Fibroblast of the aortic adventitia (primary cell): ENCODE measurements at places on chromosomes 7 and 10. TPM values are rescaled to one million over a fixed set of nuclear protein-coding genes. Genes with fewer than 3 reads are reported as not detected.

DNA sequence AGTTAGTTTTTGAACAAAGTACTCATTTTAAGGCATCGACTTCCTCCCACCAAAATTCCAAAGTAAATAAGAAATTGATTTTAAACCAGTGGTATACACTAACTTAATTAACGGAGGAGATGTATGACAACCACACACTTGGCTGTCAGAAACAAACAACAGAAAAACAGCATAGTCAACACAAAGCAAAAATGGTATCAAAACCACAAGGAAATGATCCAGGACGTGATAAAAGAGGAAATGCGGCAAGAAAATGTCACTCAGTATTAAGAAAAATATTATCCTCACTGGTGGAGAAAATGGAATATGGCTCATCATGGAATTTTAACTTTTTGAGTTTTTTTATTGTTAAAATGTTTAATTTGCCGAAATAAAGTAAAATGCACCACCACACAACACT, 17.5 kb downstream of the KIAA1549 start:
- DNase-seq: no peak

GRCh38 chr7:12315049-12315448, 88.6 kb downstream of the VWDE start:
- no peak for DNase-seq

DNA sequence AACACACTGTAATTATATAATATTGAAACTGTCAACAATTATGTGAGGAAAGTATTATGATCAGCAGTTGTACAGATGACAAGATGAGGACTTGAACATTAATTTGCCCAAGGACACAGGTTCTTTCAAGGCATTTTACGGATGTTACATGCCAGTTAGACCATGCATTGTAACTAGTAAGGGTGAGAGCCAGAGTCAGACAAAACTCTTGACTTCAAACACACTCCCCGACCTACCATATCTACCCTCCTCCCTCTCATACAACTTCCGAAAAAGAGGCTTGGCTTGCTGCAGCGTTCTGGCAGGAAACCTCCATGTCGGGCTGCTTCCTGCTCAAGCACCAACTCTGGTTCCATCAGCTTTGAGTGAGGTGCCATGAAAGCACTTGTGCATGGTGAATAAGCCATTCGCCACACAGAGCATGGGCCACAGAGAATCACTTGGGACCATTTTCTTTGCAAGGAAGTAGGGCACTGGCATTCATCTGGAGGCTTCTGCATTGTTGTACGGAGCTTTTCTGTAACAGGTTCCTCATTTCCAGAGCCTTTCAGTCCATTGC, 53.2 kb downstream of the FOXI2 start:
- DNase-seq: no peak

ACTR3C gene
- total RNA-seq: 0.54 TPM in 1 of 2 replicates, not detected in the other

- no peak for DNase-seq
These were observed 66.0 kb downstream of the OSBPL3 start for GRCh38 chr7:24913801-24914464.

- peak; percentile 93 for DNase-seq
These were observed 21.7 kb upstream of the PCGF5 start for GRCh38 chr10:91198781-91199180.

DNA sequence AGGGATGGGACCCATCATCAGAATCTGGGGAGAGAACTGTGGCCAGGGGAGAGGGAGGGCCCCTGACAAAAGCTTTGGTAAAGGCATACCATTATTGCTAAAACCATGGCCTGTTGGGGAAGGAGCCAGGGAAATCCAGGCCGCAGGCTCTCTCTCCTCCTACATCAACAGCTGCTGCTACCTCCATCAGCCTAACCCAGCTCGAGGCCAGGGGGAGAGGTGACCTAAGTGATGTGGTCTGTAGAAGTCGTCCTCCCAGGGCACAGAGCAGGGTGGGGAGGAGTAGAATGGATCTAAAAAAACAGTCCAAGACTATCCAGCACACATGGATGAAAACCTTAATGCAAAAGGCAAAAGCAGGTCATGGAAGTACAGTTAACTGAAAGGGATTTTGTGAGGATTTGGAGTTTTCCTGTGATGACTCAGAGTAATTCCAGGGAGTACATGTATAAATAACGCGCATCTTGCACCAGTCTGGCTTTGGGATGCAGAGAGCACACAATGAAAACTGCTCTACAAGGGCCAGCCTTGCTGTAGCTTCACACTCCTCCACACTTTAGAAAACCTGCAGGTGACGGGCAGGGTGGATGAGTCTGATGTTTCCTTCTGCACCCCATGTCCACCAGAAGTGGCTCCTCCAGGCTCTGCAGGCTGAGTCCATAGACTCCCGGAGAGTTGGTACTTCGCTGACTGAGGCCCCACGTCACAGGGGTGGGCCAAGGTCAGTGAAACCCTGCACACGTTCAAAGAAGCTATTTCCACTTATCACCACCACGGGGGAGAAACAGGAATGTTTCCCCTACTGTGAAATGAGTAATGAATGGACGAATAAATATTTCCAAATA, 38.5 kb upstream of the MSMB start:
- no peak for DNase-seq

DNA sequence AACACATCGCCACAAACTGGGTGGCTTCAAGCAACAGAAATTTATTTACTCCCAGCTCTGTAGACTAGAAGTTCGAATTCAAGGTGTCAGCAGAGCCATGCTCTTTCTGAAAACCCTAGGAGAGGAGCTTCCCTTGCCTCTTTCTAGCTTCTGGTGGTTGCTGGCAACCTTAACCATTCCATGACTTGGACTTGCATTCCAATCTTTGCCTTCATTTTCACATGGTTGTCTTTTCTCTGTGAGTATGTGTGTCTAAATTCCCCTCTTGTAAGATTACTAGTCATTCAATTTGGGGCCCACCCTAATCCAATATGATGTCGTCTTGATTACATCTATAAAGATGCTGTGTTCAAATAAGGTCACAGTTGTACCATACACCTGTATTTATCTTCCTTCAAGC, 65.9 kb upstream of the PRKG1 start:
- no peak for DNase-seq

GRCh38 chr7:93821463-93821862, 69.1 kb downstream of the TFPI2 start:
- DNase-seq: no peak

CPA1 gene
- 0.45 and 0.90 TPM in 2 replicates for total RNA-seq

TMEM184A gene
- total RNA-seq: not detected in 2 replicates

- peak; percentile 57 for DNase-seq
These were observed 5.7 kb upstream of the HSPA12A start for GRCh38 chr10:116748041-116748440.

DNA sequence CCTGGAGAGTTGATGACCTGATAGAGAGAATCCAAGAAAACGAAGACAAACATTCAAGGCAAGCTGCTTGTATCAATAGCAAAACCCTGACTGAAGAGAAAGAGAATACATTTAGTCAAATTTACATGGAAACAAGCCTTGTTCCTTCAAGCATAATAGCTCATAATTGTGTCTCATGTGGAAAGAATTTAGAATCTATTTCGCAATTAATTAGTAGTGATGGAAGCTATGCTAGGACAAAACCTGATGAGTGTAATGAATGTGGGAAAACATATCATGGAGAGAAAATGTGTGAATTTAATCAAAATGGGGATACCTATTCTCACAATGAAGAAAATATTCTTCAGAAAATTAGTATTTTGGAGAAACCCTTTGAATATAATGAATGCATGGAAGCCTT, 18.0 kb downstream of the RBAK start:
- no peak for DNase-seq

UPK3BL2 gene
- total RNA-seq: 0.27 TPM in 1 of 2 replicates, not detected in the other

DNA sequence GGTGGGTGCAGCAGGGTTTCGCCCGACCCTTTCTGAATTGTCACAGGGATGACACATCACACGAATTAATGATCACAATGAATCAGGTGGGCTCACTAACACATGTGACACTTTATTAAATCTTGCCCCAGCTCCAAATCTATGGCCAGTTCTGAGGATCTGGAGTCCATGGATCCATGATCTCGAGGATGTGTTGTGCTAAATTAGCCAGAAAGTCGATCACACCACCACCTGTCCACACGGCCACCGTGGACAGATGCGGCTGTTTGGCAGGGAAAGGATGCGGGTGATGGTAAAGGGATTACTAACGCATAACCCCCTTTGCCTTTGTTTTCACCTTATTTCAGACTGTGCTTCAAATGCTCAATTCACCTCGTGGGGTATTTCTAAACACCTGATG, 96.4 kb downstream of the COBL start:
- DNase-seq: no peak

- no peak for DNase-seq
These were observed 83.1 kb upstream of the CHCHD3 start for GRCh38 chr7:133165001-133165400.

DNAJC2 gene
- total RNA-seq: 24.9 and 45.8 TPM in 2 replicates

GPR37 gene
- 0.65 and 7.0 TPM in 2 replicates for total RNA-seq

DNA sequence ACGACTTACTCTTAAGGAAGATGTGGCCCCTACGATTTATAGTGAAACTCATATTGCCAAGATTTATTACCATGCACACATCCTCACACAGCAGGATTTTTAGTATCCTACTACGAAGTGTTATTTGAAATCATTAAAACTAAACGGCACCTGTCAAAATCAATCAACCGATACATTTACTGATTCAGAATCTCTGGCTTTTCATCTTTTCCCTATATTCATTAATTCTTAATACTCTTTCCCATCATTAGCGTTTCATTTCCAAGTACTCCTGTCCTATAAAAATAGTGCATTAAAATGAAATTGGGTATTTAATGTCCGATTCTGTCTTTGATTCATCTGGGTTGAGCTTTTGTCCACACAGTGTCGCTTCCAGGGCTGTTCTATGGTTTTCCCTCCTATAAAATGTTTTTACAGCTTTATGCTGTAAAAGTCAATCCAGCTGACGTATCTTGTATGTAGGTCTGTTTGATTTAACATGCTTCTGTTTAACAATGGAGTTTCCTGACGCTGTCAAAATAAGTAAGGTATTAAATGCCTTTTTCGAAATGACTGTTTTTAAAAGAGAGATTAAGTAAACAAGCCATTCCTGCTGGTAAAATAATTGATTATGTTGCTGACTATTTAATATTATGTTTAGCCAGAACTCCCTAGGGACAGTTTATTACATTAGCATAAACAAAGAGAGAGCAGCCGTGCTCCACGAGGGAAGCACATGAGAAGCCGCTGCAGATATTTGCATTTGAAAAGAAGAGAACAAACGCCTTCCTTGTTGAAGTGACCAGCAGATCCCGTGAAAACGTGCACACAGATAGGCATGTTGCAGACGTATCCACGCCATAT, 22.3 kb upstream of the SFMBT2 start:
- DNase-seq: no peak

- DNase-seq: peak; percentile 94
These were observed 178.2 kb downstream of the DIP2C start for GRCh38 chr10:511101-511848.

- DNase-seq: no peak
These were observed 243.0 kb downstream of the CACNA2D1 start for GRCh38 chr7:82200601-82201000.

- no peak for DNase-seq
These were observed 50.0 kb downstream of the JAKMIP3 start for GRCh38 chr10:132115732-132116131.

- peak; percentile 0 for DNase-seq
These were observed 156.8 kb downstream of the FRMD4A start for GRCh38 chr10:14173706-14174594.

RBP3 gene
- total RNA-seq: not detected in 2 replicates

DNA sequence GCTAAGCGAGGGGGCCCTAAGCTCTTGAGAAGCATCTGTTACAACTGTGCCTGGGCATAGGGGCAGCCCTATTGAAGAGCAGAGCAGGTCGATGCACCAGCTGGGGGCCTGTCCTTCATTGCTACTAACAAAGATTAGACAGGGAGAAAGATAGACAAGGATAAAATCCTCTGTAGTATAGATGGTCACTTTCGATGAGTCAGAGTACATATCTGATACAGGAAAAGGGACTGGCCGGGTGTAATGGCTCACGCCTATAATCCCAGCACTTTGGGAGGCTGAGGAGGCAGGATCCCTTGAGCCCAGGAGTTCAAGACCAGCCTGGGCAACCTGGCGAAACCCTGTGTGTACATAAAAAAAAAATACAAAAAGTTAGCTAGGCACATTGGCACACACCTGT, 13.6 kb downstream of the OPTN start:
- DNase-seq: no peak

DNA sequence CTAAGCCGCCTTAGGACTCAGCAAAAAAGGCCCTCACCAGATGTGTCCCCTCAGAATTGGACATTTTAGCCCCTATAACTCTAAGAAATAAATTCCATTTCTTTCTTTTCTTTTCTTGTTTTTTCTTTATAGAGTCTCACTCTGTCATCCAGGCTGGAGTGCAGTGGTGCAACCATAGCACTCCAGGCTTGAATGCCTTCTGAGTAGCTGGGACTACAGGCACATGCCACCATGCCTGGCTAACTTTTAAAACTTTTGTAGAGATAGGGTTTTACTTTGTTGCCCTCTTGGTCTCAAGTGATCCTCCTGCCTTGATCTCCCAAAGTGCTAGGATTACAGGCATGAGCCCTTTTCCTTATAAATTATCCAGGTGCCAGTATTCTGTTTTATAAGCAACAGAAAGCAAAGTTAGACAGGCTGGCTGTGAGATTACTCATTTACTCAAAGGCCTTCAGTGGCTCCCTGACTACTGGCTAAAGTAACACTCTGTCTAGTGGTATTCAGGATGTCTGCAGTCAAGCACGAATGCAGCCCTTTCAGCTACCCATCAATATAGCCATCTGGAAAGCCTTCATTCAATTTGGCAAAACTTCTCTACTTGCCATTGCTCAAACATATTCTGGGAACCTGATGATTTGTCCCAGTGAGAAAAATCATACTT, 128.6 kb downstream of the ICA1 start:
- DNase-seq: no peak

DNA sequence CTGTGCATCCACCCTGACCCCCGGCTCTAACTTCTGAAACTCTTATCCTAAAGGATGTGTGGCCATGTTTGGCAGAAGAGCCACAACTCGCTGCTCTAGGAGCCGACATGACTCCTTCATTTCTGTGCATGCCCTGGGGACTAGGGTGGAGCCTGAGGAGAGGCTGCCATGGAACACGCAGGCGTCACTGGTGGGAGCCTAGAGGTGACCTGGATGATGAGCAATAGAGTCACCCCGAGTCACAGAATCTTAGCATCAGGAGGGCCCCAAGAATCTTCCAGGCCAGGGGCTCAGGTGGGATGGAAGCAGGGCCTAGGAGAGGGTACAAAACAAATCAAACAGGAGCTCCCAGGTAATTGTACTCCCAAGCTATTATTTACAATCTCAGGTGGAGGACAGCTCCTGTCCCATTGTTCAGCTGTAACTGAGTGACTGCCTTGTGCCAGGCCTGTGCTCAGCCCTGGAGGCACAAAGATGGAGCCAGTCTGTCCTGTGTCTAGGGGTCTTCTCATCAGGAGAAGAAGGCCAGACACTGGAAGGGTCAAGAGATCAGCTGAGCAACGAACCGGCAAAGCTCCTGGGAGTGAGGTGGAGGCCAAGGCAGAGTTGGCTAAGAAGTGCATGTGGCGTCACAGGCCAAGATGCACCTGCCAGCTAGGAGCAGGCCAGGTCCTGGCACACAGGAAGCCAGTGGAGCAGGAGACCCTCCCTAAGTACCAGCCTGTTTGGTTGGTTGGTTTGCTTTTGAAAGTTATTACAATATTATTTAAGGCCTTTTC, 5.8 kb upstream of the ZNF22 start:
- DNase-seq: no peak

- no peak for DNase-seq
These were observed 174.7 kb upstream of the GRB10 start for GRCh38 chr7:50957431-50957830.

APBB1IP gene
- total RNA-seq: 2.9 and 5.9 TPM in 2 replicates

TSPAN33 gene
- not detected in 2 replicates for total RNA-seq
